Cerebellar cortex (tissue), 1 donor: ENCODE measurements at places on chromosomes 3 and 15.

DNA sequence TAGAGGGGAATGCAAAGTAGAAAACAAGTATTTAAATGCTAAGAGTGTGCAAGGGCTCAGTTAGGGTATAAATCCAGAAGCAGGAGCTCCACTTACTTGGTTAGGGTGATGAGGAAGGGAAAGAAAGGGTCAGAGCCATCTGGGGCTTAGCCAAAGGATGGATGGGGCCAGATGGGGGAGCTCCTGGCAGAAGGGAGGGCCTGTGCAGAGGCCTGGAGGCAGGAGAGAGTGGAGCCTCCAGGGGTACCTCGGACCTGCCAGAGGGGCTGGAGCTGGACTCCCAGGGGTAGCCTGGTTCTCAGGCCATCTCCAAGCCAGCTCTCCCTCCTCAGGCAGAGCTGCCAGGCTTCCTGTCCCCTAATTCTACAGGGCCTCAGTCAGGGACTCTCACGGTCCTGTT, 506.3 kb downstream of the SHQ1 start:
- no peak for DNase-seq

GRCh38 chr15:61225614-61226013, 3.5 kb downstream of the RORA start:
- DNase-seq, result no peak

- no peak for DNase-seq
These were observed 94.5 kb downstream of the CFAP20DC start for GRCh38 chr3:58955308-58955707.

DNA sequence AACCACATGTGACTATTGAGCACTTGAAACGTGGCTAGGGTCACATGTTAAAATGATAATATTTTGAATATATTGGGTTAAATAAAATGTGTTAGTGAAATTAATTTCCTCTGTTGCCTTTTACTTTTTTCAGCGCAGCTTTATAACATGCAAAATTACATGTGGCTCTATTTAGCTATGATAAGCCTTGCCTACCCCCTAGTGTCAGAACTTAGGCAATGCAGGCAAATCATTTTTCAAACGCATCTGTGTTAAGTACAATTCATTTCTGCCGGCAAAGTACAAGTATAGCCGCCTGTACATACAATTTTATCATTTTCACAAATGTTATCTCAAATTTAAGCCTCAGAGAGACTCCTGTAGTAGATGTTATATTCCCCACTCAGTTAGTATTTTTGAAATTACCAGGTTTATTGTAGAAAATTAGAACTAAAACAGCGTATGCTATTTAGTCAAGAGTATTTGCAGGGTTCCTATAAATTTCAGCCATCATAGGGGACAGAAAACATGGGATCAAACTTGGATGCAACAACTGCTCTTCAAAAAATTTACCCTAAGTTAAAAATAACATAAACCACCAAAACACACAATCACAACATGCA, 56.1 kb downstream of the TAFA4 start:
- peak; percentile 54 for DNase-seq

- peak; percentile 61 for DNase-seq
These were observed 54.0 kb downstream of the MBNL1 start for GRCh38 chr3:152322756-152323155.

DNA sequence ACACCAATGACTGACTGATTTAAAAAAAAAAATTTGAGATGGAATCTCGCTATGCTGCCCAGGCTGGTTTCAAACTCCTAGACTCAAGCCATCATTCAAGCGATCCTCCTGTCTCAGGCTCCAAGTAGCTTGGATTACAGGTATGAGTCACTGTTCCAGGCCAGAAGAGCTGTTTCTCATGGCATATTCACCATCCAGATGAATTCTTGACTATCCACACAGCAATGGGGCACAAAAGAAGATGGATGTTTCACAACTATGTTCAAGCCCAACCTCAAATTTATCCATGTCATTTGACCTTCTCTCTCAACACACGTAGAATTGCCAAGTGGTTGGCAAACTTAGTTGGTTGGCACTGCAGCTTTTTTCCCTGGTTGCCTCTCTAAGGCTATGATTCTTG, 40.6 kb downstream of the PRICKLE2 start:
- DNase-seq, result no peak

DNA sequence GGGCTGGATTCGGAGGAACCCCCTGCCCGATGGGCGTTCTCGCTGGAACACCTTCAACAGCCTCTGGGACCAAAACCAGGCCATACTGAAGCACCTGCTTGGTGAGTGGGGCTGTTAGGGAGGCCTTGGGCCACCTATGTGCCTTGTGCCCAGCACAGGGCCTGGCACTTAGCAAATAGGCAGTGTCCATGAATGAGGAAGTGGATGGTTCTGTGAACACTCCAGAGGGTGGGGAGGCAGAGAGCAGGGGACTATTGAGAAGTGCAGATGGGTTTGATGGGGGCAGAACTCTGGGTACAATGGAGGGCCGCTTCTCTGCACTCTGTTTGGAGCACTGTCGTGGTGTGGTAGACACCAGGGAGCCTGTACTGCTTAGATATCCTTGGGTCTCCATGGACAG, 1.5 kb downstream of the ECE2 start:
- no peak for DNase-seq

- no peak for DNase-seq
These were observed 26.1 kb downstream of the POMGNT2 start for GRCh38 chr3:43079536-43080332.

DNA sequence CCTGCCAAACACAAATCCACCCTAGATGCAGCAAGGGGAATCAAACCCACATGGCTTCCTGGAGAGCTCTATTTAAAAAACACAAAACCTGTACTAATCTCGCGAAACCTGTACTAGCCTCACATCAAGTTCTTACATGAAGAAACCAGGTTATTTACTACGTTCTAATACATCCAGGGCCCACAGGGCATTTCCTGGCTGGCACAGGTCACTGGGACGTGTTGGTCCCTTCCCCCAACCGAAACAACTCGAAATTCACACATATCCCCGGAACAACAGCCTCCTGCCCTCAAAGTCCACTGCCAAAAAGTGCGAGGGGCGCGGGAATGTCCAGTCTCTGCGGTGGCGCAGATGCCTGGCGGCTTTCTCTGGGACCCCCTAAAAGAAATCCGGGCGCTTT, 955 bp downstream of the CDCP1 start:
- no peak for DNase-seq

DNA sequence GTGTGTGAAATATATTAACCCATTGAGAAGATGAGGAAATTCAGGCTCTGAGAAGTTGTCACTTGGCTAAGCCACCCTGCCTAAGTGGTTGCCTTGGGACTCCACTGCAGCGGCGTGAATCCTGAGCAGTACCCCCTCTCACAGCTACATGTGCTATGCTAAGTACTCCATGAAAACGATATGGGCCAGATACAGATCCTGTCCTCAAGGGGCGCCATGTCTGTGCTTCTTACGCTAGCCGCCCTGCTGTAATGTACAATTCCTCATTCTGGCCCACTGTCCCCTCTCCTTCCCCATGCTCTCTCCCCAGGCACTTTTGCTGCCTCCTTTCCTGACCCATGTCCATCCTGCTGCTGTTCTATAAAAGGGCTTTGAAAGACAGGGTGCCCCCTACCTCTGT, 140.3 kb downstream of the FEZF2 start:
- no peak for DNase-seq

GRCh38 chr15:70336425-70337009, 238.8 kb upstream of the TLE3 start:
- no peak for DNase-seq

GRCh38 chr15:33402600-33402999, 91.8 kb downstream of the RYR3 start:
- DNase-seq, result no peak
